ENCODE measurements at places on chromosomes 16 and 17.
A peak's percentile ranks its signal among the peaks of the same experiment; 100 is the strongest.

DNA sequence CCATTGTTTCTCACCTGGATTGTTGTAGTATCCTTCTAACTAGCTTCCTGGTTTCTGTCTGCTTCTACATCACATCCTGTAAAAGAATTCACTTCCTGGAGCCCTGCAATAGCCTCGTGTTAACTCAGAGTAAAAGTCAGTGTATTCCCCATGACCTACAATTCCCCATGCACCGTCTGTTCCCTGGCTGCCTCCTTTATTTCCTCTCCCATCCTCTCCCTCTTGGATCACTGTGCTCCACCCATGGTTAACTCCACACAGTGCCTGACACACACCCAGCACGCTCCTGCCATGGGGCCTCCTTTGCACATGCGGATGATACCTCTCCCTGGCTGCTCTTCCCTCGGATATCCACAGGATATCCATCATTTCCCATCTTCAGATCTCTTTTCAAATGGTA is 301.4 kb upstream of the IRX3 start:
- no peak for DNase-seq

DNA sequence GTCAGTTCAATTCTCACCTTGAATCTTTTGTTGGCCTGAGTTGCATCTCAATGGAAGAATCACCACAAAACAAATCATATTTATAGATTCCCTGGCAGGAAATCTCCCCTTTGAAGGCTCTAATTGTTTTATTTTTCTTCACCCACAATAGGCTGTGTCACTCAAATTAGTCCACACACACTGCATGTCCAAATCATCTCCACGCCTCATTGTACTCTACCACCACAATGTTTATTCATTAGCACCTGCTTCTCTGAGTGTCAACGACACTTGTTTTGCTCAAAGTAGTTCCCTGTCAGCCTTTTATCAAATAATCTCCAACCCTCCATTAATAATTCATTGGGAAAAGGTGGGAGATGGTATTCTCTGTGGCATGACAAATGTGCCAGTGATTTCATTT is 164.3 kb downstream of the ABCC12 start:
- no peak for DNase-seq

DNA sequence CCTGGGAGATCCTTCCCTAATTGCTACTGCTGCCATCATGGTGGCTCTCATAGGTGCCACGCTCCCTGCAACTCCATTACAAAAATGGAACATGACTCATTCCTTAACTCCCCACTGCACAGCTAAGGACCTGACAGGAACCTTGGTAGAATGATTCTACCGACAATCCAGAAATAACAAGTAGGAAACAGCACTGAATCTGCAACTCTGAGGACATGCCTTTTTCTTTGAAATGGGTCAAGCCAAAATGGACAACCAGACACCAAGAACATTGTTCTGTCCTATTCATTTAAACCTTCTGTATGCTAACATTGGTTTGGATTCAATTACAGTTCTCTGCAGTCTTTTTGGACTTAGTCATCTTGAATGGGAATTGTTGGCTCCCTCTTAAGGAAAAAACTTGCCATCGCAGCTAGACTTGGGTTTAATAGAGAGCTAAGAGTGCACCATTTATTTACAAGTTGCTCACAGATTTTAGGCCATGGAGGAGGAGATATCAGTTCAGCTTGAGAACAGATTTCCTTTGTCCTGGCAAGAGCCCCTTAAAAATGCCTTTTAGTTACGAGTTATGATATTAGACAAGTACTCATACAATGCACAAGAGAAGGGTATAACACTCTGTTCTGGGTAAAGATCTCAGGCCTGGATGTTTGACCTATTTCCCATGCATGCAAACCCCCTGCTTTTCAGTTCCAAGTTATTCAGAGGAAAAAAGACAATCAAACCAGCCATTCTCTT is 20.9 kb upstream of the NSRP1 start:
- DNase-seq = no peak

GRCh38 chr17:67011527-67012175 is 32.7 kb upstream of the CACNG1 start:
- no peak for DNase-seq

GRCh38 chr17:29107933-29108822 is 65.2 kb downstream of the PIPOX start:
- DNase-seq = no peak

GRCh38 chr16:85234310-85235204 is 122.3 kb upstream of the CIBAR2 start:
- no peak for DNase-seq

DNA sequence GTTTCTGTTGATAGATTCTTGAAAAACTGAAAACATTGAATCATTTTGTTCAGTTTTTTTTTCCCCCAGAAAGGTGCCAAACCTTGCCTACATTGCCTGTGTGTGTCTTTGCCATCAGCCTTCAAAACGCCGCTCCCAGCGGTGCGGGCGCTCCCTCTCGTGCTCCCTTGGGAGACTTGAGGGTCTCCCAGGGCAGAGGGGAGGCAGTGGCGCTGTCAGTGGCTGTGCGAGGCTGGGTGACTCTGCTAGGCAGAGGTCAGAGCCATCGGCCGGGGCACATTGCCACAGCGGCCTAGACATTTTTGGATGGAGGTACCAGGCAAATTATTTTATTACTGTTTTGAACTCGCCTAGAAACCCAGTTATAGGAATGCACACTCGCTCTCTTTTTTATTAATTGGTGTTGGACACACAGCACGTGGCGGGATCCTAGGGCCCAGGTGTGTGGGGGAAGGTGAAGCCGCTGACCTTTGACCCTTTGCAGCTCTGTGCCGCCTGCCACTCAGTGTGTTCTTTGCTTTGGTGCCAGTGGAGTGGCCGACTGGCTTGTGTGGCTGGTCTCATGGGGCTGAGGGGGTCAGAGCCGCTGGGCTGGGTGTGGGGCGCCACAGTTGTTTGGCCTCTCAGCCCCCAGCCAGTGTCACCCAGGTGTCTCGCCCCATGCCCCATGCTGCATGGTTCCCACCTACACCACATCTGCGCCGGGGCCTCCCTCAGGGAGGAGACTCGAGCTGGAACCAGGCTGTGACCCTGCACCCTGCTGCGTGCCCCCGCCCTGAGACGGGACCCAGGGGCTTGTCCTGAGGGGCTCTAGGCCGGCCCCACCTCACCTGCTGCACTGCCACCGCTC is 115.7 kb downstream of the BANP start:
- DNase-seq = no peak

DNA sequence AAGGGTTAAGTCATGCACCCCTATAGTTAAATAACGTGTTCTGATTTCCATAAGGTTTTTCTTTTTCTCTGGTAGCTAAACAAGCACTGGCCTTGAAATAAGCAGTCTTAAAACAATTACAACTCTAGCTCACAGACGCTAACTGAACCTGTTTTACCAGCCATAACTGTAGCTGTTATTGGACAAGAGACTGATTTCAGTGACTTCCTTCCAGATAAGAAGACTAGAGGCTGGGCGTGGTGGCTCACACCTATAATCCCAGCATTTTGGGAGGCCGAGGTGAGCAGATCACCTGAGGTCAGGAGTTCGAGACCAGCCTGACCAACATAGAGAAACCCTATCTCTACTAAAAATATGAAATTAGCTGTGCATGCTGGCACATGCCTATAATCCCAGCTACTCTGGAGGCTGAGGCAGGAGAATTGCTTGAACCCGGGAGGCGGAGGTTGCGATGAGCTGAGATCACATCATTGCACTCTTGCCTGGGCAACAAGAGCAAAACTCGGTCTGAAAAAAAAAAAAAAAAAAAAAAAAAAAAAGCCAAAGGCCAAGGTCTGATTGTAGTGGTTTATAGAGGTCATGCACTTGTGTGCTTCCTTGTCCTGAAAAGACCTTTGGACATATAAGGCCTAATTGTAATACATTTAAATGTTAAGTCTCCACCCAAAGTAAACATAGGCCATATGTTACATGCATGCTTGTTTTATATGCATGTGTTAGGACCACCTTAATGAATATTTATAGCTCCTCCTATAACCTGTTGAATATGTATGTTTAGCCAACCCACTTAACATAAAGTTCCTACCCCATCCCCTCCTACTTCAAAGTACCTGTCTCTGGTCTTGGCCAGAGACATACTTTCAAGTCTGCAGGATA is 319.5 kb upstream of the CA10 start:
- DNase-seq = no peak

- no peak for DNase-seq
These were observed 11.8 kb upstream of the FOXK2 start for GRCh38 chr17:82507631-82508175.

DNA sequence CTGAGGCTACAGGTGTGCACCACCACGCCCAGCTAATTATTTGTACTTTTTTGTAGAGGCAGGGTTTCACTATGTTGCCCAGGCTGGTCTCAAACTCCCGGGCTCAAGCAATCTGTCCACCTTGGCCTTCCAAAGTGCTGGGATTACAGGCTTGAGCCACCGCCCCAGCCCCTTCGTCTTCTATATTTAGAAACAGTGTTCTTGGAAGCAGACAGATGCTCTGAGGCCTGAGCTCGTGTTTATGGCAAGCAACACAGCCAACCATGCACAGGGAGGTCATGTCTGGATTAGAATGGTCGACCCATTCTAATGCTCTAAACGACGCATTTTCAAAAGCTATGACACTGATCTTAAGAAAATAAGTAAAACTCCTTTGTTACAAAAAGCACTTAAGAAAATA is 16.6 kb downstream of the TMEM204 start:
- no peak for DNase-seq

- DNase-seq = peak; percentile 89
These were observed 39.0 kb upstream of the EMP2 start for GRCh38 chr16:10619271-10619849.

GRCh38 chr17:43734376-43734775 is 24.2 kb downstream of the SOST start:
- DNase-seq = no peak

- peak; percentile 70 for DNase-seq
These were observed at the start of gene BIRC5 for GRCh38 chr17:78214016-78214705. Gene BIRC5, plus strand, starts transcription at chr17:78214253. Its CDS starts 64 bp downstream, at chr17:78214317.

DNA sequence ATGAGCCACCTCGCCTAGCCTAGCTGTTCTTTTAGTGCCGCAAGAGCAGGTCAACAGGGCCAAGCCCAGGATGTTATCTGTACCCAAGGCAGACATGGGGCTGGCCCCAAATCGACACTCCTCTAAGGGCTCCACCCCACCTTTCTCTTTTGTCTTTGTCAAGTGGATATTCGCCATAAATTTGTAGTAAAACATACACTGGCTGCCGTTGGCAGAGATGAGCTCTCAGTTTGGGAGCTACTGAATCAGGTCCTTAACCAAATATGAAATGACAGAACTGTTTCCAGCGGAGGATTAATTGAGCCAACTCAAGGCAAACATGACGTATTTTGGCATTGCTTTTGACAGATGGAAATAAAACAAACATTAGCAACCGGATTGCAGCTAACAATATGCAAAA is 556.9 kb upstream of the CDH5 start:
- no peak for DNase-seq

DNA sequence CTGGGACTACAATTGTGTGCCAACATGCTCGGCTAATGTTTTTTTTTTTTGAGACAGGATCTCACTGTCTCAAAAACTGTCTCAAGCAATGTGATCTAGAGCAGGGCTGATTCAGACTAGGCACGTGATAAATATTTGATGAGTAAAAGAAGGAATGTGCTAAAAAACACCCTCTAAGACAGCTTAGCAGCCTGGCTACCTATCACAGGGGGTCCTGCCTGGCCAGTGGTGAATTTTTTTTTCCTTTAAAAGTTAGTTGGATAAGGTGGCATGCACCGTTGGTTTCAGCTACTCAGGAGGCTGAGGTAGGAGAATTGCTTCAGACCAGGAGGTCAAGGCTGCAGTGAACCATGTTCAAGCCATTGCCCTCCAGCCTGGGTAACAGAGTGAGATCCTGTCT is 14.8 kb upstream of the GPATCH8 start:
- DNase-seq = no peak

GRCh38 chr16:75301804-75302203 is 50.4 kb upstream of the BCAR1 start:
- no peak for DNase-seq

DNA sequence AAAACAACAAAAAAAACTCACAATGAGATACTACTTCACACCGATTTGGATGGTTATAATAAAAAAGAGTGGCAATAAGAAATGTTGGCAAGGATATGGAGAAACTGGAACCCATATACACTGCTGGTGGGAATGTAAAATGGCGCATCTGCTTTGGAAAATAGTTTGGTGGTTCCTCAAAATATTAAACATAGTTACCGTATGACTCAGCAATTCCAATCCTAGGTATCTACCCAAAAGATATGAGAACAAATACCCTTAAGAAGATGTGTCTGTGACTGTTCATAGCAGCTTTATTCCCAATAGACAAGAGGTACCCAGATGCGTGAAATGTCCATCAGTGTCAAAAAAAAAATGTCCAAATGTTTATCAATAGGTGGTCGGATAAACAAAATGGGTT is 7.2 kb downstream of the CPPED1 start:
- DNase-seq = no peak

DNA sequence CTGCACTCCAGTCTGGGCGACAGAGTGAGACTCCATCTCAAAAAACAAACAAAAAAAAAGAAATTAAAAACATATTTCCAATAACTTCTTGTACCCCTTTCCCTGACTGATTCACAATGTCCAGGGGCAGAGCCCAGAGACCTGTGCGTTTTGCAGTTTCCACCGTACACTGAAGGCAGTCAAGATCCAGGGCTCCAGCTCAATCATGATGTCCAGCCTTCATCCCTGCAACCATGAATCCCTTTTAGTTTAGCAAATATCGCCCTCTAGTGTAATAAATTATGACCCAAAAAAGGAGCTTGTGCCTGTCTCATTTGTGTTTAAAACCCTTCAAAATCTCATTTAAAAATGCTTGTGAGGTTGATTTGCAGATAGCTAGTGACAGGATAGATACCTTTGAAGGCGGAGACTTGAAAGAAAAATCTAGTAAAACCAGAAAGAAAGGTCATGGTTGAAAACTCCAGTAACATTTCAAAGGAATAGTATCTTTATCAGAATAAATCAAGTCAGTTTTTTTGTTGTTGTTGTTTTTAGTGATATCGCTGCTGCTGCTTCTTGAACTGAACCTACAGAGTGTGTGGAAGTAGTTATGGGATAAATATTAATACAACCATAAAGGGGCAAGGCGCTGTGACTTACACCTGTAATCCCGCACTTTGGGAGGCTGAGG is 3.7 kb upstream of the ERN1 start:
- no peak for DNase-seq

DNA sequence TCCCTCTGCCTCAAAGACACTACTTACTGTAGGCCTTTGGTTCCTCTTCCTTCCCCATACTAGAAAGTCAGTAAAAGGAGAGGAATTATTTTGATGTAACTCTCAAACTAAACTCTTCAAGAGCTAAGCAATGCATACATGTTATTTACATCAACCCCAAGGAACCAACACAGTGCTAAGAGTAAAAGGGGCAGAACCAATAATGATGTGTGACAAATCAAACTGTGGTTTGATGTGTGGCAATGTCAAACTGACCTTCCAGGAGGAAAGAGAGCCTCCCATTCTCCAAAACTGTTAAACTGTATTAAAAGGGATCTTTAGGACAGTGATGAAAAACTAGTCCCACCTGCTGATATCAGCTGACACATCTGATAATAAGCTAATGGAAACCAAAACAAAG is 15.7 kb downstream of the NDUFAB1 start:
- no peak for DNase-seq

DNA sequence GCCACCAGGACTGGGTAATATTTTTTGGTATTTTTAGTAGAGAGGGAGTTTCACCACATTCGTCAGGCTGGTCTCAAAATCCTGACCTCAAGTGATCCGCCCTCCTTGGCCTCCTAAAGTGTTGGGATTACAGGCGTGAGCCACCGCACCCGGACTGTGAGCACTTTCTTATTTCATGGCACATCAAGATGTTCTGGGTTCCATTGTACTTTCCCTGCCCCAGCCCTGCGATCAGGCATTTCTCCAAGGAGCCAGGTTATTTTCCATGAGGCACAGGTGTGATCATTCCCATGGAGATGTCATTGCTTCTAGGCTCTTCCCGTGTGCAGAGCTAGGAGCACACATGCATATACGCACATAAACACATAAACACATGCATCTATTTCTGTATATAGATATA is 2.6 kb upstream of the ANKRD40CL start:
- peak; percentile 5 for DNase-seq

All from lower leg skin (tissue), 4 donors.